Stimulated activated CD4-positive, alpha-beta T cell treated with anti-CD3 and anti-CD28 coated beads, Interleukin-1b, Interleukin-23, amount 100 ng/mL, for 1 hour (primary cell): ENCODE measurements at places on chromosomes 7 and 10.

GRCh38 chr7:155182406-155182970 lies 112.4 kb downstream of the HTR5A start:
- no peak for DNase-seq

GRCh38 chr7:68334636-68335272 lies 1263.5 kb upstream of the AUTS2 start:
- no peak for DNase-seq

DNA sequence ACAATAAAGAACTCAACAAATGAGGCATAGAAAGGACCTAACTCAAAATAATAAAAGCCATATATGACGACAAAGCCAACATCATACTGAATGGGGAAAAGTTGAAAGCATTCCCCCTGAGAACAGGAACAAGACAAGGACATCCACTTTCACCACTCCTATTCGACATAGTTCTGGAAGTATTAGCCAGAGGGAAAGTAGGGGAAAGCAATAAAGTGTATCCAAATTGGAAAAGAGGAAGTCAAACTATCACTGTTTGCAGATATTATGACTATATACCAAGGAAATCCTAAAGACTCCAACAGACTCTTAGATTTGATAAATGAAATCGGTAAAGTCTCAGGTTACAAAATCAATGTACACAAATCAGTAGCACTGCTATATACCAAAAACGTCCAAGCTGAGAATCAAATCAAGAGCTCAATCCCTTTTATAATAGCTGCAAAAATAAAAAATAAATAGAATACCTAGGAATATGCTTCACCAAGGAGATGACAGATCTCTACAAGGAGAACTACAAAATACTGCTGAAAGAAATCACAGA lies 4.8 kb downstream of the ANXA7 start:
- DNase-seq = no peak

DNA sequence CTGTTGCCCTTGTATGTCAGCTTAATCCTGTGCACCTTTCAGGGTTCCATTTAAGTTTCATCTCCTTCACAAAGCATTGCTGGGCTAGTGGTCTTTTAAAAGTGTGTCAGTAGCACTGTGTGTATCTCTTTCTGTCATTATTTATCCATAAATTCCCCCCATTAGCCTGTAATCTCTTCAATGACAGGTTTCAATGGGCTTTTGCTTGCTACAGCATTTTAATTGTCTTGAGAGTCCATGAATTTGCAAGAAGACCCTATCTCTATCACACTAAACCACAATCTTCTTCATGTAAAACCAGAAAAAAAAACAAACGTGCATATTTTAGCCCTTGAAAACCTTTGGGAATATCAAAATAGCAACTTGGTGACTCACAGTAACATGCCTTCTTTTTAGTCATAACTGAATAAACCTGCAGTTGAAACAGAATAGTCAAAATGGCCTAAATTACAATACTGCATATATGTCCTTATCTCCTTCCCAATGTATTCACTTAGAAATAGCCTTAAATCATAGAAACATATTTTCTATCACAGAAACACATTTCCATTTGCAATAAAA lies 118.6 kb downstream of the PON1 start:
- no peak for DNase-seq

DNA sequence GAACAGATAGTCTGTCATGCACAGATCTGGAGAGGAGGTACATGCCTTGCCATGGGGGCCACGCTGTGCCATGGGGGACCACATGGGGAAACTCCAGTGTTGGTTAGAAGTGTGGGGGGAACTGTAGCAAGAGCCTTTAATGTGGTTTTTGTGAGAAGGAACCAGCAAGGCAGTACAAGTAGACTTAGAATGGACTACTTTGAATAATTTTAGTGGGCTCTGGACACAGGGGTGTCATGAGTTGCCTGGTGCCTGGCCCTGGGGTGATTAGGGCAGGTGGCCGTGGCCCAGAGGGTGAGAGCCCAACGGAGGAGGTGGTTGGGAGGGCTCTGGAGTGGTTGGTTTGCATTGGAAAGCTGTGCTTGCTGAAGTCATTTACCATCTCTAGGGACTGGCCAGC lies 77.2 kb downstream of the CXCL12 start:
- no peak for DNase-seq

- DNase-seq = no peak
Observed at GRCh38 chr7:129535896-129536295, 33.6 kb downstream of the SMKR1 start.
